ENCODE measurements at places on chromosomes 1 and 21.

DNA sequence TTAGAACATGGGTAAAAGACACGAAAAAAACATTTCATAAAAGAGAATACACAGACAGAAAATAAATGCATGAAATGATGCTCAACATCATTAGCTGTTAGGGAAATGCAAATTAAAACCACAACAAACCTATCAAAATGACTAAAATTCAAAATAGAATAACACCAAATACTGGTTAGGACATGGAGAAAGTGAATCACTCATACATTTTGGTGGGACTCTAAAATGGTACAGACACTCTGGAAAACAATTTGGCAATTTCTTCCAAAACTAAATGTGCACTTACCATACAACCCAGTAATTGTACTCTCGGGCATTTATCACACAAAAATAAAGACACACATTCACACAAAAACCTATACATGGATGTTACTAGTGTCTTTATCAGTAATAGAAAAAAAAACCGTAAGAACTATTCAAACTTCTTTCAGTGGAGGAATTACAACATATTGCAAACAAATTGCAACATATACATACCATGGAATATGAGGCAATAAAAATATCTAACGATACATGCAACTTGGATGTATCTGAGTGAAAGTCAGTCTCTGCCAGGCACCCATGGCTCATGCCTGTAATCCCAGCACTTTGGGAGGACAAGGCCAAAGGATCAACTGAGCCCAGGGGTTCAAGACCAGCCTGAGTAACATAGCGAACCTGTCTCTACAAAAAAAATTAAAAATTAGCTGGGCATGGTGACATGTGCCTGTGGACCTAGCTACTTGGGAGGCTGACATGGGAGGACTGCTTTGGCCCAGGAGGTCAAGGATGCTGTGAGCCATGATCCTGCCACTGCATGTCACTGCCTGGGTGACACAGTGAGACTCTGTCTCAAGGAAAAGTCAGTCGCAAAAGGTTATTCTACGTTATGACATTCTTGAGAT, 19.6 kb downstream of the HSF2BP start:
- DNase-seq, result no peak

DNA sequence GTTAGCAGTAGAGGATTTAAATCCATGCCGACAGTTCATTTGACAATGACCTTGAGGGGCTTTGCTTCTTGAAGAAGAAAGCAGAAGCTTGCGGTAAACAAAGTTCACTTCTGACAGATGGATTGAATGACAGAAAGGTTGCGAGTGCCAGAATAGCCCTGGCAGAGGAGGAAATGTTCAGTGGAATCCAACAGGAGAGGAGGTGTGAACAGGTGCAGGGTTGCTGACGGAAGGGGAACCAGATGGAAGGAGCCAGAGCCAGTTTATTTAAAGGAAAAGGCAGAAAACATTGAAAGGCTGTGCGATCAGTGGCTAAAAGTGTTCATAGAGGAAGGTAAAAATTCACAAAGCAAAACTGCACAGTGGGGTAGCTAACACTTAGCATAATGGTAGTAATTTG, 141.0 kb downstream of the SDCCAG8 start:
- DNase-seq, result no peak

GRCh38 chr1:108691128-108691941, 775 bp upstream of the PRPF38B start:
- no peak for DNase-seq

DNA sequence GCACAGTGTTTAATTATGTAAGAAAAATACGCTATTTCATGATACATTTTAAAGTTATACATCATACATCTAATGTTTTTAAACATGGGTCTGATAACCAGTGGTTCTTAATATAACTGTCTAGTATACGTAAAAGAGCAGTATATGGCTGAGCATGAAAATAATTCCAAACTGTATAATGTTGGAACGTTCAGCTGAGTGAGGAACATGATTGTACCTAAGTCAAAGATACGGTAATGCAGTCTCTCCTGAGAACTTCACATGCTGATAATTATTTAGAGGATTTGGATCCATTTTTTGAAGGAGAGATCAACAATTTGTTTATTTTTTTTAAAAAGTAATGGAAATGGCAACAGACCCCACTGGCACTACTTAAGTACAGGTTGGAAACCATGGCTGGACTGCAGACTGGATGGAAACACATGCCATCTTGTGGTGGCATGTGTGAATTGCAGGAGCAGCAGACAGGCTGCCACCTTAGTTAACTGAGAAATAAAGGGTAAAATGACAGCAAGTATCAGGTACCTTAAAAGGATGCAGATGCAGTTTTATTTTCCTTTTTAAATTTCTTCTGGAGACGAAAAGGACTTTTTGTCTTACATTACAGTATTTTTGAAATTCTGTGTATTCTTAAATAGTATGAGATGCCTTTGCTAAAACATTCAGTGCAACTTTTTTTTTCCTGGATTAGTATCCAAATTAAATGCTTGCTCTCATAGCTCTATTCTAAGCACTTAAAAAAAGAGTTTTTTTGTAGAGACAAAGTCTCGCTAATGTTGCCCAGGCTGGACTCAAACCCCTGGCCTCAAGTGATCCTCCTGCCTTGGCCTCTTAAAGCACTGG, 73.8 kb downstream of the MTR start:
- DNase-seq, result no peak

DNA sequence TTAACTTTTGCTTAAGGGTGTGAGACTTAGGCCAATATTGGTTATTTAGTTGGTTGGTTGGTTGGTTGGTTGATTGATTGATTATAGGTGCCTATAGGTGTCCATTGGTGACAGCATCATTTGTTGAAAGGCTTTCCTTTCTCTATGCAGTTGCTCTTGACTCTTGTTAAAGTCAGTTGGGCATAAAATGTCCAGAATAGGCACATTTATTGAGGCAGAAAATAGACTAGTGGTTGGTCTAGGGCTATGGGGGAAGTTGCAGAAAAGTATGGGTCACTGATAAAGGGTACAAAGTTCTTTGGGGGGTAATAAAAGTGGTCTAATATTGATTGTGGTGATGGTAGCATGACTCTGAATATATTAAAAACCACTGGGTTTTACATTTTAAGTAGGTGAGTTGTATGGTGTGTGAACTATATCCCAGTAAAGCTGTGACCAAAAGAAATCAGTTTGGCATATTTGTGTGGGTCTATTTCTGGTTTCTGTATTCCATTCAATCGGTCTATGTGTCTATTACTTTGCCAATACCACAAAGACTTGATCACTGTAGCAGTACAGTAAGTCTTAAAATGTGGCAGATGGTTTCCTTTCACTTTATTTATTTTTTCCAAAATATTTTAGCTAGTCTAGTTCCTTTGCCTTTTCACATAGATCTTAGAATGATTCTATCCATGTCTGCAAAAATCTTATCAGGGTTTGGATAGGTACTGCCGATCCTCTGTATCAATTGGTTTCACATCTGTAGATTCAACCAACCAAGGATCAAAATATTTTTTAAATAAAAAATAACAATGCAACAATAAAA, 63.0 kb downstream of the ATP1A1 start:
- no peak for DNase-seq

DNA sequence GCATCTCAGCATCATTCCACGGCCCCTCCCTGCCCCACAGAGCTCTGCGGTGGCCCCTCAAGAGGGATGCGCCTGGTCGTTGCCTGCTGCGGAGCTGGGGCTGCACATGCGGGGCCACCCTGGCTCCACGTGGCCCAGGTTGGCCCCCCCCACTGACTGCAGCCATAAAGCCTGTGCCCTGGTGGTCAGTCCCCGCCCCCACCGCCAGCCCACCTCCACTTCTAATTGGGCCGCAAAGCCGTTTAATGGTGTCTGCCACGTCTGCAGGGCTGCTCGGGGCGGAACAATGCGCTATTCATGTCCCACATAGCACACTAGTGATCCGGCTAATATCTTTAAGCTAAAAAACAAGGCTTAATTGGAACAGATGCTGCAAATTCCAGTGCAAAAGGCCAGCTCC, 33.5 kb upstream of the ACTRT2 start:
- DNase-seq, result no peak

GRCh38 chr1:43056981-43057391, 98.3 kb upstream of the SLC2A1 start:
- no peak for DNase-seq

- no peak for DNase-seq
Observed at GRCh38 chr1:208538587-208538986, 294.4 kb upstream of the PLXNA2 start.

DNA sequence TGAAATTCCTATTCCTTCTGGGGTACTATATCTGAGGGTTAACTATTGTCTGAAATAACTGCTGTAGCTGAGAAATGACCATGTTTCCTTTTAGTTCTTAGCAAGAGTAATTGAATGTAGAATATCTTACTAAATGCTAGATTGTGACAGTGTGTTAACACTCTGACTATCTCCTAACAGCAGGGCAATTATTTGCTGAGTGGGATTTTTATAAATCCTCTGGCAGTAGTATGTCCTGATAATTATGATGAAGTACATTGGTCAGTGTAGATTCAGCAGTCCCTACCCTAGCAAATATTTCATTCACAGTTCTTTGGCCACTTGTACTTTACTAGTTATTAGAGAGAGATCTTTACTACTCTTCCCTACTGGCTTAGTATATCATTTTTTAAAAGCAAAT, 138.6 kb downstream of the SPATA17 start:
- no peak for DNase-seq

DNA sequence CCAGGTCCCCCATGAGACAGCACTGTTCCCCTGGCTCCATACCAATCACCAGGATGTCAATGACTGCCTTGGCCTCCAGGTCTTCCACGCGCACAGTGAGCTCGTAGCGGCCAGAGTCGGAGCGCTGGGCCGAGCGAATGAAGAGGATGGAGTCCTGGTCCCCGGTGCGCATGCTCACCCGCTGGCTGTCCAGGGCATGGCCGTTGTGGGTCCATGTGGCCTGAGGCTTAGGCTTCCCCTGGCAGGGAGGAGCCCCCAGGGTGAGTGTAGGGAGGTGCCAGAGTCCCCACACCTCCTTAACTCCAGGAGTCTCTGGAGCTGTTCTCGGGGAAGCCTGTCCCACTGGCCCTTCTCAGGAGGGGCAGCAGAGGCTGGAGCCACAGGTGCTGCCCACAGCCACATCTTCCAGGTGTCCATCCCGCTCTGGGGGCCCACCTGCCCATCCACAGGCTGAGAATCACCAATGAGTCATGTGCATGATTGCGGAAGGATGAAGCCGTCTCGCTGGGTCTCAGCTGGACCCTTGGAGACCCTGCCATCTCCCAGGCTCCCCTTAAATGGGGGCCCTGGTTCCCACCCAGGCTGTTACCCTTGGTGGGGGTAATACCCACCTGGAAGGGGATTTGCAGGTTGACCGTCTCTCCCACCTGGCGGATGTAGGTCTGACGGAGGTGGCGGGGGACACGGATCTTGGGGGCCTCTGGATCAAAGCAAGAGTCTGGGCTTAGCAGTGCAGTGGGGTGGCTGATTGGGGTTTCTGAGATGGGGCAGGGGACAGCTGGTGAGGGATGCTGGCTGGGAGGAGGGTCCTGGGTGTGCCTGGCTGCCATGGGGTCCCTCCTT, 4.1 kb downstream of the MYBPH start:
- DNase-seq, result no peak

- DNase-seq, result no peak
Observed at GRCh38 chr1:222138095-222138494, 396.2 kb upstream of the DUSP10 start.

- DNase-seq, result no peak
Observed at GRCh38 chr1:107451715-107452114, 310.9 kb downstream of the NTNG1 start.

- DNase-seq, result no peak
Observed at GRCh38 chr1:63014267-63014666, 230.3 kb downstream of the ATG4C start.

GRCh38 chr1:234940841-234941240, 187.8 kb downstream of the TOMM20 start:
- no peak for DNase-seq

DNA sequence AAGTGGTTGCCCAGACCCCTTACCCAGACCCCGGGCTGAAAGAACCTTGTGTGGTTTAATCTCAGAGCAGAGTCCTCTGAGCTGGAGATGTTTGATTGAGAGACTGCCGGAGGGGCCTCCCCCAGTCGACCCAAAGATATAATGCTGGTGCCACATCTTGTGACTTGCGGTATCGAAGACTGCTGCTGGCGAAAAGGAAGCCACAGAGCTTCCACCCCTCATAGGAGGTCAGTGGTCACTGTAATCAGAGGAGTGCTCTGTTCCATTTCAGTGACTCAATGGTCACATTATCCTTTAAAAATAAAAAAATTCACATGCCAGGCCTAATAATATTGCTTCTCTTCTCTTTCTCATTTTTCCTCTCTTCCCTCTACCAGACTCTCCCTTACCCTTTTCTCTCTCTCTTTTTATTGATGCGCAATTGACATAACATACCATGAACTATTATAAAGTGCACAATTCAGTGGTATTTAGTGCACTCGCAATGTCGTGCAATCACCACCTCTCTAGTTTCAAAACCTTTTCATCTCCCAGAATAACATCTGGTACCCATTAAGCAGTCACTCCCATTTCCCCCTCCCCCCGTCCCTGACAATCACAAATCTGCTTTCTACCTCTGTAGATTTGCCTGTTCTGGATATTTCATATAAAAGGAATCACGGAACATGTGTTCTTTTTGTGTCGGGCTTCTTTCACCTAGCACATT, 52.6 kb upstream of the LYST start:
- DNase-seq, result no peak

DNA sequence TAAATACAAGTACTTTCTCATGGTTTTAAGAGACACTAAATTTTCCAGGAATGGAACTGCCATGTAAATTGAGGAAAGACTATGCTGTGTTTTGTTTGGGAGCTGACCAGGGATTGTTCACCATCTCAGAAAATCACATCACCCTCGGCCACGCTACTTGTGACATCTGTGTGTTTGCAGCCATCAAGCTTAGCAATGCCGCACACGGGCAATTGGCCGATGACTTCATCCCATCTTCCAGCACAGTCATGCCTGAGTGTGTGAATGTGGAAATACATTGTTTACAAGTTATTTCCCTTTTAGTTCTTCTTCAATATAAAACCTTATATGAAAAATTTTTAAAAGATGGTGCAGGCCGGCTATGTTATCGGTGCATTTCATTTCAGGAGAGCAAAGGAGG, 121.6 kb downstream of the GLIS1 start:
- DNase-seq, result no peak

- no peak for DNase-seq
Observed at GRCh38 chr1:246111570-246111969, 395.5 kb downstream of the SMYD3 start.

Data from NCI-H1048 (cell line).